ENCODE measurements at places on chromosomes 13 and 19.

- peak; percentile 27 for DNase-seq
Observed at GRCh38 chr13:101144808-101145419, 271.4 kb downstream of the NALCN start.

GRCh38 chr19:944663-945241 lies 18.9 kb downstream of the ARID3A start:
- no peak for DNase-seq

DNA sequence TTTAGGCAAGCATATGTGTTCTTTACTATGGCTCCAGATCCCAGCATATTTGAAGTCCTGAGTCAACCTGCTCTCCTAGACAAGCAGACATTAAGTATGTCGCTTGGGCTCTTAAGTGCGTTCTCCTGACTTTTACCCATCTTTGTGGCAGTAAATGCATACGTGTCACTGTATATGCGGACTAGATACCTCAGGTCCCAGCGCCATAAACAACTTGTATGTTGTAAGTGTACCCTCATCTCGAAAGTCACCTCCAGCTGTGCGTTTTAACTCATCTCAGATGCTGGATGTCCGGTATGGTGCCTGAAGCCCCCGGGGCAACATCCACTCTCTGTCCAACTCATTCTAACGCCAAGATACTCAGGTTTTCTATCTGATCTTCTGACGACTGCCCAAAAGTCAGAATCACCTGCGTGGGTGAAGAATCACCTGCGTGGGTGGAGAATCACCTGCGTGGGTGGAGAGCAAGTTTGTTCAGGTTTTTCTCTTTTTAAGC lies 1.7 kb downstream of the PTOV1 start:
- no peak for DNase-seq

DNA sequence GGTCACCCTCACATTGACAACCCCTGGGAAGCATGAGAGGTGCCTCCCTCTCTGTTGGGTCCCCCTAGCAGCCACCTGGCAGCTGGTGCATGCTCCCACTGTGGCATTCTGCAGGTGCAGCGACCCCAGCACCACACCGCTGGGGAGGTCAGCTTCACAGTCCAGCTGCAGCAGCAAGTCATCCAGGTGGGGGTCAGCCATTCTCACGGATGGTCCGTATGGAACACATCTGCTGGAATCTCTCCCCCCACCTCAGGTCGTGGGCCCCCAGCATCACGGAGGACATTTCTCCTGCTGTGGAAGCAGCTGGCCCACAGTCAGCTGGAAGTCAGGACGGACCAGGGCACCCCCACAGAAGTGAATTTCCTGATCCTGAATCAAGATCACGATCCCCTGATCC lies 201.3 kb downstream of the COG6 start:
- no peak for DNase-seq

DNA sequence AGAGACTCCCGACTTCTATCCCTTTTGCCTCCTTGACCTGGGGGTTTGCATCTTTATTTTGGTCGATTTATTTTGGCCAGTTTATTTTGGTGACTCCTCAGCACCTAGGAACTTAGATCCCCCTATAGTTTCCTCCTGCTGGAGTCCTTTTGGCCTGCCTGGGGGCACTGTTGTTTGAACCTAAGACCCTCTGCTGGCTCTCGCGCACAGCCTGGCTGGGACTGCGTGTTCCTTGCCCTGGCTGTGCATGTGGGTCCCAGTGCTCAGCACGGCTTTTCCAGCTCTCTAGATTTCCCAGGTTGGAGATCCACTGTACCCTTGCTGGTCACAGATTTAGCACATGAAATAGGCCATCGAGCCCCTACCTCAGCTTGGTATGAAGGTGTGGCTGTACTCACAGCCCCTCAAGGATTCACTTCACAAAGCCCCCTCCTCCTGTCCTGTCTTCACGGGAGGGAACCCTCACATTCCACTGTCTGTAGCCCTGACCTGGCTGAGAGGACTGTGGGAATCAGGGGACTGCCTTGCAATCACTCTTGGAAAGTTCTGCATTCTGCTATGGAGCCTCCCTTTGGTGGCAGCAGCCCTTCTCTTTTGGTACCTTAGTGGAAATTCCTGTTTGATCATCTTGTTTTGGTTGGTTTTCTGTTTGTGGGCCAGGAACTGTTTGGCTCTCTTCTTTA lies 8.3 kb downstream of the UBAC2 start:
- DNase-seq, result no peak

All from HL-60 (cell line).